SK-N-SH (cell line): ENCODE measurements at places on chromosomes 6 and 20.
A peak's percentile ranks its signal among the peaks of the same experiment; 100 is the strongest.

GRCh38 chr6:105057160-105057559 is 100.3 kb downstream of the LIN28B start:
- no peak for DNase-seq
- H3K36me3 ChIP-seq: no peaks in the 10 kb centered on the region
- H3K4me1 ChIP-seq: no peaks in the 10 kb centered on the region; the same call in 1 of the 2 replicates
- H3K4me3 ChIP-seq: no peak overlapping the region
- no peaks in the 10 kb centered on the region for H3K27me3 ChIP-seq
- no peak overlapping the region for H3K27ac ChIP-seq

- H3K4me3 ChIP-seq: no peak overlapping the region
- no peaks in the 10 kb centered on the region for H3K36me3 ChIP-seq
- no peak for DNase-seq
- no peaks in the 10 kb centered on the region; the same call in 1 of the 2 replicates for H3K4me1 ChIP-seq
These were observed 36.5 kb upstream of the PSMF1 start for GRCh38 chr20:1081891-1082290.

DNA sequence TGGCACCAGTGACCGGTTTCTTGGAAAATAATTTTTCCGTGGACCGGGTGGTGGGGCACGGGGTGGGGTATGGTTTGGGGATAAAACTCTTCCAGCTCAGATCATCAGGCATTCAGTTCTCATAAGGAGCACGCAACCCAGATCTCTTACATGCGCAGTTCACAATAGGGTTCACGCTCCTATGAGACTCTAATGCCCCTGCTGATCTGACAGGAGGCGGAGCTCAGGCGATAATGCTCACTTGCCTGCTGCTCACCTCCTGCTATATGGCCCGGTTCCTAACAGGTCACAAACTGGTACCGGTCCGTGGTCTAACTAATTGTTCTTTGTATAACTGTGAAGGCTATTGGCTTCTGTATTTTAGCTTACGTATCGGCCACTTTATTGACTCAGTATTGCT is 51.7 kb downstream of the VSTM2L start:
- H3K27ac ChIP-seq: no peak overlapping the region
- H3K4me1 ChIP-seq: no peaks in the 10 kb centered on the region
- no peak for DNase-seq
- no peaks in the 10 kb centered on the region for H3K36me3 ChIP-seq
- no peaks in the 10 kb centered on the region for H3K27me3 ChIP-seq
- H3K4me3 ChIP-seq: no peak overlapping the region

- no peak overlapping the region for H3K4me3 ChIP-seq
- DNase-seq: no peak
- H3K27ac ChIP-seq: no peak overlapping the region
- H3K27me3 ChIP-seq: no peaks in the 10 kb centered on the region; the same call in 1 of the 2 replicates
These were observed 16.0 kb downstream of the DLGAP4 start for GRCh38 chr20:36322131-36322530.

DNA sequence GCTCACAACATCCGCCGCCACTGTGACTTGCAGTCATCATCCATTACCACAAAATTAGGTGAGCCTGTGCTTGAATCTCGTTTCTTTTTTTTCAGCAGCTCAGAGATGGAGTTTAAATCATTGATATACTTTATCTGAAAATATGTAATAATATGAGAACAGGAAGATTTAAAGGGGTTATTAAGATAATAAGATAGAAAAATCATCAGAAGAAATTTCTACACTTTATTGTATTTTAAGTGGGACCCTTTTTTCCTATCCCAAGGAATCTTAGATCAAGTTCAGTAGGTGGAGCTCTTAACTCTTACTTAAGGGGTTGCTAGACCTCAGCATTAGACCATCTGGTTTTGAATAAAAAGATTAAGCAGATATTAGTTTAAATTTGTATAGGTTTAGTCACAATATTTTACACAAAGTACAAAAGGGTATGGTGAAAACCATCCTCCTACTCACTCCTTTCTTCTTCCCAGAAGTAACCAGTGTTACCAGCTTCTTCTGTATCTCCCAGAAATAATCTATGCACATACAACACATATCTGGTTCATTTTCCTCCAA is 9.4 kb upstream of the NCOA7 start:
- no peaks in the 10 kb centered on the region for H3K27me3 ChIP-seq
- no peaks in the 10 kb centered on the region for H3K36me3 ChIP-seq
- peak overlapping the region; percentile 77 for H3K4me3 ChIP-seq
- peaks cover 6% of the 10 kb centered on the region; the same call in 1 of the 2 replicates for H3K4me1 ChIP-seq
- peak; percentile 27 for DNase-seq
- peak overlapping the region; percentile 97 for H3K27ac ChIP-seq

DNA sequence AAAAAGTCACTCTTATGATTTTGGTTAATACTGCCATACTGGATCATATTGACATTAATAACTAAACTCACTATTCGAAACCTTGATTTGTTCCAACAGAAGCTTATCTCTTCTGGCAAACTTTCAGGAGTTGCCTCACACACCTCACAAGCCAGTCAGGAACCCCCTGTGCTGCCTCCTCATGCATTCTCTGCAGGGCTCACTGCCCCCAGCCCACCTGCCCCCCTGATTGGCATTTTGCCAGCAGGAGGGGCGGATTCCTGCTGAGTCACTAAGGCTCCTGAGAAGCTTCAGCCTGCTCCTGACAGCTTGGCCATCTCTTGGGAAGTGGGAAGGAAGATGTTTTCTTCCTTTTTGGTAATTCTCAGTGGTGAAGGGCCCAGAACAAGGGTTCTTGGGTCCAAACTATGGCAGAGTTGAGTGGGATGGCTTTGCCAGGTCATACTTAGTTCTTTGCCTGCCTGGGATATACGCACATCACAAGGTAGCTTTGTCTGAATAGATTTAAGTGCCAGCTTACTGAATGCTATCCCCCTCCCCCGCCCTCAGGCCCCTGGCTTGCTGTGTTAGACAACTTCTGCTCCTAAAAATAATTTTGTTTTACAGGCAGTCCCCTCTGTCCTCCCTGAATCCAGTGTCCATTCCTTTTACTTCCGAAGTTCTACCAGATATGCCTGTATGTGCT is 31.4 kb downstream of the SLC35F1 start:
- H3K27me3 ChIP-seq: no peaks in the 10 kb centered on the region
- no peaks in the 10 kb centered on the region for H3K4me1 ChIP-seq
- H3K36me3 ChIP-seq: no peaks in the 10 kb centered on the region
- H3K27ac ChIP-seq: no peak overlapping the region
- DNase-seq: no peak

GRCh38 chr6:168699631-168700295 is 258.8 kb downstream of the SMOC2 start:
- no peak overlapping the region; the same call in 1 of the 2 replicates for H3K4me3 ChIP-seq
- no peak overlapping the region for H3K27ac ChIP-seq
- DNase-seq: peak; percentile 79
- H3K36me3 ChIP-seq: no peaks in the 10 kb centered on the region

DNA sequence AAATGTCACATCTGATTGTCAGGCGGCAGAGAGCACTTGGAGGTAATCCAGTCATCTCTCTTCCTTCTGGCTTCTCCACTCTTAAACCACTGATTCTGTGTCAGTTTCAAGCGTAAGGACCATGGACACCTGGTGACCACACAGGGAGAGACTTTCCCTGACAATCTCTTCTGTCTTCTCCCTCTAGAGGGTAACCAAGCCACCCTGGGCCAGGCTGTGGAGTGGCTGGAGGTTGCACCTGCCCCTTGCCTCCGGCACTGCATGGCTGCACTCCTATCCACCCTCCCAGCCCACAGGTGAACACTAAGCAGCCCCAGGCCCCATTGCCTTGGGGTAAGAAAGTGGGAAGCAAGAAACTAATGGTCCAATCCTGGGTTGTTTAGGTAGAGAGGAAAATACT is 78.7 kb downstream of the BFSP1 start:
- H3K4me1 ChIP-seq: no peaks in the 10 kb centered on the region
- no peak for DNase-seq
- no peak overlapping the region for H3K27ac ChIP-seq
- H3K36me3 ChIP-seq: no peaks in the 10 kb centered on the region
